ENCODE measurements at places on chromosomes 7 and 10.

GRCh38 chr10:103350175-103350516 lies 794 bp downstream of the PCGF6 start:
- no peak for DNase-seq

- DNase-seq: no peak
These were observed 53.5 kb downstream of the ABLIM1 start for GRCh38 chr10:114604357-114605130.

DNA sequence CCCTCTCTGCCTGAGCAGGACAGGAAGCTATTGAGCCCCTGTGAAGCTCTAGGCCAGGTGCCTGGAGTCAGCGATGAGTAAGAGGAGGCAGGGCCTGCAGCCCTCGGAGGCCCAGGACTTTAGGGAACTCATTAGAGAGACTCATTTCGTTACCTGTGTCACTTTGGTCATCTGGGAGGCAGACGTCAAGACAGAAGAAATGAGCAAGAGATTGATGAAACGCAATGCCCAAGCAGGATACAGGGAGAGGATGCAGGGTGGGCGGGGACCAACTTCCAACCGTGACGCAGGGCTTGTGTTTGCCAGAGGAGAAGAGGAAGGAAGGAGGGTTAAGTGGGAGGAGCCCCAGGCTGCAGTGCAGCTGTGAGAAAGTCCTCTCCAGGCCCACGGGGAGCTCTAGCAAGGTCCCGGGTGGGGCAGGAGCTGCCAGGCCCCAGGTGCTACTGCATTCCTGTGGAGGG lies 26.4 kb upstream of the GNA12 start:
- DNase-seq: no peak

DNA sequence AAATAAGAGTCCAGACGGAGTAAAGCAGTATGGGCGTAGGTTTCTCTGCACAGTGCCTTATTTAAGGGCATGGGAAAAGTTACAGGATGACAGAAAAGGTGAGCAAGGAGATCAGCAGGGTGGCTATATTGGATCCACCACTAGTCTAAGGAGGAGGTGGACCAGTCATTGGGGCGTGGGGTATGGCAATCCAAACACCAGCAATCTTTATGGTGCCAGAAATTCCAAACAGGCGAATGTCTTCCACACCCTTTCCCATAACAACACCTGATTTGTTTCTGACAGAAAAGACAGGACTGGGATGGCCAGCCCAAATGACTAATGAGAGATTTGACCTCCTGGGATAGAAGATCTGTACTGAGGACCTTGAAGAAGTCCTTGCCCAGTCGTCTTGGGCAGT lies 181.8 kb upstream of the MBL2 start:
- no peak for DNase-seq

- DNase-seq: no peak
These were observed 1.6 kb downstream of the ZRANB1 start for GRCh38 chr10:124943301-124944092.

DNA sequence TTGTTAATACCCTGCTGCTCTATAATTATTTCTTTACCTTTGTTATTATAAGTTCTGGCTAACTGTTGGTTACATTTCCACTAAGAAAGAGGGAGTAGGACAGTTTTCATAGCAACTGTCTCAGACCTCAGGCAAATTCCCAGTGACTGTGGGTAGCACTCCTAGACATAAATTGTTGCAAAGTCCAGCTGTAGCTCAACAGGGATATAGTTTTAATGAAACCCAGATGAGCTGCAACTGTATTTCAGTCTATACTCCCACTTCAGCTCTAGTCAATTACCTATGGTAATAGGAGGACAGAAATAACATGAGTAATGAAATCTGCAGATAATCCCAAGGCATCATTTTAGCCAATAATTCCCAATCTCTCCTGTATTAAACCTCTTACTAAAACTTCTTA lies 103.0 kb upstream of the SEMA3A start:
- DNase-seq: no peak

DNA sequence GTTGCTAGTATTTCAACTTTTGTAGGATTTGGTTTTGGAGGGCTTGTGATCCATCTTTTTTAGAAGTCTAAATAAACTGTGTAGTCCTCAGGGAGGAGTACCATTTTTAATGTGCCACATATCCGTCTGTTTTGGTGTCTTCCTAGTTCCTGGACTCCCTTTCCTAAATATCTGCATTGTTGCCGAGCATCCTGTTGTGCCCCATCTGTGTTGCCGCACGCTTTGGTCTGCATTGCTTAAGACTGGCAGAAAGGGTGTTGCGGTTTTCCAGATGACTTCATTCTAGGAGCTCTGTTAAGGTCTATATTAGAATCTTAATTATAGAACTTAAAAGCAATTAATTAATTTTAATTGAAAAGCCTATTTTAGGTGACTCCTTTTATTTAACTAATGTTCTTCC lies 49.4 kb downstream of the RBM33 start:
- DNase-seq: no peak

- DNase-seq: no peak
These were observed 43.0 kb downstream of the HERC4 start for GRCh38 chr10:68032113-68032512.

GRCh38 chr7:6023974-6024435 lies 7.2 kb upstream of the ANKRD61 start:
- DNase-seq: no peak

Measured in hippocampal formation (tissue), 2 donors.